ENCODE measurements at places on chromosomes 5 and 9.
A peak's percentile ranks its signal among the peaks of the same experiment; 100 is the strongest.

DNA sequence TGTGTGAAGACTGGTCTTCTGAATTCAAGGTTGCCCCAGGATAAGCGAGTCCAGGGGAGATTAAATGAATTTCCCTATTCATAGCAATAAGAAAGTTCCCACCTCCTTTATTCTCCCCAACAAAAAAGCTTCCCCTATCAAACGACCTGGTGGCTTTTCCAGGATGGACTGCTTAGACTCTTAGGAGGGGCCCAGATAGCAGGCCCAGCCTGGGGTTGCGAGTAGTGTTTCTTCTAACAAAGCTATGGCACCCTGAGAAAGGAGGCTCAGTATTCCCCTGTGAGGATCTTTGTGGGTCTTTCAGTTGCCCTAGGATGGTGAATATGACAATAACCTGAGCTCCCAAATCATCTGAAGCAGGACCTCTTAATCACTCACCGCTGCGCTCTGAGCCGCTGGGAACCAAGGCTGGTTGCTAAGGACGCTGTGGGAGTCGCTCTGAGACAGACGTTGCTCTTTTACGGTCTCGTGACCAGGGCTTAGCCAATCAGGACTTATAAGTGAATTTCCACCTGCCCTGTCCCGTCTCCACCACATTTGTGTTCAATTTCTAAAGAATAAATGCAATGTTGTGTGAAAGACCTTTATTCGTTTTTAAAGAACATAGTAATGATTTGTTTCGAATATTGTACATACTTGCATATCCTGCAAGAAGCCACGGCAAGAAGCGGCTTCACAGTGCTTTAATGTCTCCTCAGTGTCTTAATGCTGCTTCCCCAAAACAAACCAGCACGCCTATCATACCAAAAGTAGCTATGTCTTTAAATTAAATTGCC lies at the start of gene TMEM232:
Gene TMEM232 (minus strand): TSS at position 423 of the 776 bp plus-strand sequence. CDS start 59,319 bp downstream, outside the sequence.
- DNase-seq, result no peak

GRCh38 chr5:395156-395920 lies 47.6 kb upstream of the EXOC3 start:
- DNase-seq, result peak; percentile 59

DNA sequence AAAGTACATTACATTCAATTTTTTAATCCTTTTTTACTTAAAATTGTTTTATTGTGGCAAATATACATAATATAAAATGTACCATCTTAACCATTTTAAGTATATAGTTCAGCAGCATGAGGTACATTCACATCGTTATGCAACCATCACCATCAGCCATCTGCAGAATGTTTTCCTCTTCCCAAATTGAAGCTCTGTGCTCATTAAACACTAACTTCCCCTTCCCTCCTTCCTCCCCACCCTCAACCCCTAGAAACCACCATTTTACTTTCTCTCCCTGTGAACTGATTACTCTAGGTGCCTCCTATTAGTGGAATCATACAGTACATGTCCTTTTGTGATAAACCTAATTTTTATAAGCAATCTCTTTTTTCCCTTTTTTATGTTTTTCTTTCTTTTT lies 15.6 kb downstream of the TEX53 start:
- no peak for DNase-seq

DNA sequence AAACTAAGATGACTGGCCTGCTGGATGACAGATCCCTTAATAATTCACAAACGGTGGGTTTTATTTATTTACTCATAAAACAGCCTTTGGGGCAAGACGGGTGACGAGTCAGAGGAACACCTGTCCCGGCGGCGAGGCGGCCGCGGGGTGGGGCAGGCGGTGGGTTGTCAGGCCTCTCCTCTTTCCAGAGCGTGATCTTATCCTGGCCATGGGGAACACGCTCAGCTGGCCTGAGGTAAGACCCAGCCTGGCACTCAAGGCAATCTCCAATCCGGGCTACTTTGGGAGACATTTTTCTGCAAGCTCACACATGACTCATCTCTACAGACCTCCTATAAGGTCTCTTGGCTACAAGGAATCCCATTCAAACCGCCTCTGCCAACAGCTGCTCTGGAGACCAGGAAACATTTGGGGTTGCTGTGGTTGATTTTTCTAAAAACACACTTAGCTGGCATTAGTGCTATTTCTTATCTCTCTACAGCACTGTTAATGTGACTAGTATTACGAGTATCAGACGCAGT lies 6.3 kb downstream of the RAPGEF1 start:
- DNase-seq, result peak; percentile 84

DNA sequence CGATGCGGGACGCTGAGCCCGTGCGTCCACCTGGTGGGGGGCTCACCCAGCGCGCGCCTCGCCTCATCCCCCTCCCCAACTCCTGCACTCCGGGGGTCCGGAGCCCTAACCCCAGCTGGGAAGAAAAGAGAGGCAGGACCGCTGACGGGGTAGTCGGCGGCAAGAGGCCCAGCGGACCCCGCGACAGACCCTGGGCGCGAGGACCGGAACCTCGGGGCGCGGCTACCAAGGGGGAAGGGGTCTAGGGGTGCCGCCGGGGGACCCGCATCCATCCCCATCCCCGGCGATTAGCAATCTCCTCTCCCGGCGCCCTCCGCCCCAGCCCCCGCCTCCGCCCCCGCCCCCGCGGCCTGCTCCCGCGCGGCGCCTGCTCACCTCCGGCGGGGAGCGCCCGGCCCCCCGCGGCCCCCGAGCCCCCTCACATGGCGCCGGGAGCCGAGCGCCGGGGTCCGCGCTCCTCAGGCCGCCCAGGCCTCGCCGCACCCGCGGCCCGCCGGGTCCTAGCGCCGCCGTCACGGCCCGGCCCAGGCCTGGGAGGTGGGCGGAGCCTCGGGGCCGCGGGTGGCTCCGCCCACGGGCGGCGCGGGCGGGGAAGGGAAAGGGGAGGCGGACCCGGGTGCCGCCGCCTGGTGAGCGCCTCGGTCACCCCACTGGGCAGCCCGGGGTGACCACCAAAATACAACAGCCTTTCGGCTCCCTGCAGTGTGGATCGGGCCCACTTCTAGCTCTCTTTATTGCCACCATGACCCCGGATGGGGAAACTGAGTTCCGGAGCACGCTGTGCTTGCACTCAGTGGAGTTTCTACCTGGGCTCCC lies at the start of gene ST6GALNAC6:
Gene ST6GALNAC6 (minus strand): TSS at position 476 of the 816 bp plus-strand sequence. CDS start 1,622 bp downstream, outside the sequence.
- DNase-seq, result no peak

- no peak for DNase-seq
These were observed 74.9 kb downstream of the GTF3C4 start for GRCh38 chr9:132744881-132745755.

- DNase-seq, result no peak
These were observed 90.5 kb upstream of the TRIM32 start for GRCh38 chr9:116596646-116597045.

DNA sequence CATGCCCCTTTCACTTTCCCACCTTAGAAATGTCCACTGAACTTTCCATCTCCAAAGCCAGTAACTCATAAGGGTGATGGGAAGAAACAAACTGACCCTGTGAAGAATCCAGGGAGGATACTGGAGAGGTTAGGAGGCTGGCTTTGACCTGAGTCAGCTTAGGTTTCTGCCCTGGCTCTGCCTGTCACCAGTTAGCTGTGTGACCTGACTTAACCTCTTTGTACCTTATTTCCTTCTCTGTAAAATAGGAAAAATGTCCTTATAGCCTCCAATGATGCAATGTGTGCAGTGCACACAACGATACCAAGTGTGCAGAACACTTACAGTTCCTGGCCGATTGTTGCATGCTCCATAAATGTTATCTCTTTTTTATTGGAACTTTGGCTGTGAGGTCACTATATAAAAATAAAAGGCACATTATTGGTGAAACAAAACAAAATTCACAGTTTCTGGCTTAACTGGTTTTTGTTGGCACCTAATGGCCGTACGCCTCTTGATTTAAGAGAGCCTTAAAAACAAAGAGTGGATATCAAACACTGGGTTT lies 37.8 kb downstream of the GABRP start:
- DNase-seq, result no peak

DNA sequence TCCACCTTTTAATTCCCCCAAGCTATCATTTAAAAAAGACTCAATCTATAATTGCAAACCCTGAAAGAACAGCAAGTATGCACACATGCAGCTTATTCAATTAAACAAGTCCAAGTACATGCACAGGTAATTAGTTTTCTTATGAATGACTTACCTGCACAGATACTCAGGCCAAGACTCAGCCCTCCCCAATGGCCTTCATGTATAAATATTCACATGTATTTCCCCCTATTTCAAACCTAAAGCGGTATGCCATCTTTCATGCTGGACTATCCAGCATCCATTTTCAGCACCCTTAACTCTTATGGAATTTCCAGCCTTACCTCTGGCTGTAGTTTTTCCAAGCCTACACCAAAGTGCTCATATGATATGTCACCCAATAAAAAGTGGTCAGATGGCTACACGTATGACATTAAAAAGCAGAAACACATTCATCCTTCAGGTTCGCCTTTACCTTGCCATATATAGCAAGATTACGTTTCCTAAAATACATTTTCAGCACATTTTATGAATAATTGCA lies 205.5 kb downstream of the MEF2C start:
- no peak for DNase-seq

GRCh38 chr5:93601802-93602155 lies 18.8 kb downstream of the NR2F1 start:
- DNase-seq, result no peak

GRCh38 chr9:90942555-90942954 lies 140.9 kb downstream of the SYK start:
- DNase-seq, result no peak

GRCh38 chr5:5276430-5276829 lies 136.3 kb downstream of the ADAMTS16 start:
- DNase-seq, result no peak

Measured in AG04450 (cell line).